HepG2 (cell line): ENCODE measurements at places on chromosomes 3 and 15. TPM values are rescaled to one million over a fixed set of nuclear protein-coding genes. Genes with fewer than 3 reads are reported as not detected.
A peak's percentile ranks its signal among the peaks of the same experiment; 100 is the strongest.

The MUSTN1 gene
- polyA plus RNA-seq: 0.60 and 0.84 TPM in 2 replicates

The ABI3BP gene
- not detected in 2 replicates for polyA plus RNA-seq

The MB21D2 gene
- 0.85 and 0.90 TPM in 2 replicates for polyA plus RNA-seq

The UCN2 gene
- 1.5 and 2.3 TPM in 2 replicates for polyA plus RNA-seq

The GPR176 gene
- polyA plus RNA-seq: 0.11 and 0.17 TPM in 2 replicates

The OR5K2 gene
- not detected in 2 replicates for polyA plus RNA-seq

GRCh38 chr3:14797731-14798130 is 21.0 kb upstream of the FGD5 start:
- no peak for DNase-seq

DNA sequence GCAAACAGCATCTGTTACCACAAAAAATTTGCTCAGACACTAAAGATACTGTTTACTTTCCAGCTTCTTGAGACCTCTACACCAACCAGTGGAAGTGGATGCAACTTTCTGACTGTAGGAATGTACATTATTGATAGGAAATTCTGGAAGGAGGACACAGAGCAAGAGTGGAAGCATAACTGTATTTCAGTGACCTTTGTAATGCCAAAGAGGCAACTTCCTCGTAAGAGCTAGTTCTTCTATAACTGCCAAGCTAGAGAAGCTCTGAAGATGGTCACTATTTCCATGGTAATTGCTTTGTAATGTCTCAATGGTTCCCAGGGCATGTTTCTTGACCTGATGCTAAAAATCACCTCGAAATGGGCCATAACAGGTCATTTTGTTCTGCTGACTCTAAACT is 96.3 kb upstream of the SLC2A2 start:
- DNase-seq: no peak

DNA sequence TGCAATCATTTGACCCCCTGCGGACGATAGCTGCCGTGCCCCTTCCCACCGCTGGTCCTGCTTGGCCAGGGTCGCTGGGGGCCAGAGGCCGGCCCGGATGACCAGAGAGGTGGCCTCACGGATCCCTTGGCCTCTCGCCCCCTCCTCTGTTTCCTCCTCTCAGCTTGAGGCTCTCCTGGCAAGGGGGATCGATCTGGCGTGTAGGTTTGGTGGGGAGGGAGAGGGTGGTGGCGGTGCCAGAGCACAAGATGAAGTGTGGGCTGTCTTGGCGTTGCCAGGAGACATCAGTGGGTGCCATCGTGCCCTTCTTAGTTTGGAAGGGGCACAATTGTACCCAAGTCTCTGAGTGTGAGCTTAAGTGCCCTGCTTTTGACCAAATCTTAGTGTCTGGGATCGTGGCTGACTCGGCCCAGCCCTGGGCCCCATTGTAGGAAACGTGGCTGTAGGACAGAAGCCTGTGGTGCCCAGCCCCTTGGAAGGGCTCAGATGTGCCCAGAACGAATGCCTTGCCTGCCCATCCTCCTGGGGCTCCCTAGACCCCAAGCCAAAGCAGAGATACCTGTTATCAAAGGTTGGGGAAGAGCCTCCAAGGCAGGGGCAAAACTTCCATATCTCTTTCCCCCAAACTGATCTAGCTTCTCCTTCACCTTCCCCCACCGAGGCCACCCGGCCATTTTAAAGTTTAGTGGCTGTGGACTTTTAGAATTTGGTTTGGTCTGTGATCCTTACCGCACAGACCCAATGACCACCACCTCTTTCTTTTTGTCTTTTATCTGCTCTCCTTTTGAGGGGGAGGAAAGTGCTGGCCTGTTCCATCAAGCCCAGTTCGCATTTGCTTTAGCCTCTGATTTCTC is 14.4 kb downstream of the NR2F2 start:
- DNase-seq: no peak

DNA sequence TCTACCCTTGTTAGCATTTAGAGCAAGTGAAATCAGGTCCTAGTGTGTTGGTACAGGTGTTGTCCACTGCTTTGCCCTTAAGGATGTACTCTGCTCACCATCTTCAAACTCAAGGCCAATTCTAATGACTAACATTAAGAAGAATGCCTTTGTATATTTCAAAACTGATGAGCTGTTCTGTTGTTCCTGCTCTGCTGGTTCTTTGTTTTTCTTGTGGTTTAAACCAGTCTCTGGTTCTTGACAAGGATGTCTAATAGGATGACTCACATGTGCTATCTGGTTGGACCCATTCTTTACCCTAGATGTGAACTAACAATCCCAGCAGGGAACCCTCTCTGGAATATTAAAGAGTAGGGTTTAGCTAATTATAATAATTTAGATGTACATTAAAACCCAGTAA is 17.3 kb downstream of the ABHD5 start:
- peak; percentile 43 for DNase-seq

DNA sequence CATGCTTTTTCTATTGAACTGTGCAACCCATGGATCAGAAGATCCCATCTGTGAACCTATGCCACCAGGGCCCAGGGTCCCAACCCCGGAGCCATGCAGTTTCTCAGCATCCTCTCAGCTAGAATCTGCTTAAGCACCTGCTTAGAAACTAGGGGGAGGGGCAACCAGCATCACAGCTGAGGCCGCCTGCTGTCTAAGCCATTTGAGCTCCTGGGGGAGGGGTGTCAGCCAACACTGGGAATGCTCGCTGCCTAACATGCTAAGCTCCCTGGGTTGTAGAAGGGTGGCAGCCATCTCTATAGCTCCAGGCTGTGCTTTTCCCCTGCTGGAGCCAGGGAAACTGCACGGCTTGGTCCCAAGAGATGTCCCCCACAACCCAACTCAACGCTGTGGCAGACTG is 322.8 kb downstream of the EDEM1 start:
- no peak for DNase-seq

GRCh38 chr3:5675319-5675718 is 487.8 kb downstream of the EDEM1 start:
- DNase-seq: no peak

- DNase-seq: no peak
These were observed 18.2 kb downstream of the DNAJB8 start for GRCh38 chr3:128448491-128448890.

DNA sequence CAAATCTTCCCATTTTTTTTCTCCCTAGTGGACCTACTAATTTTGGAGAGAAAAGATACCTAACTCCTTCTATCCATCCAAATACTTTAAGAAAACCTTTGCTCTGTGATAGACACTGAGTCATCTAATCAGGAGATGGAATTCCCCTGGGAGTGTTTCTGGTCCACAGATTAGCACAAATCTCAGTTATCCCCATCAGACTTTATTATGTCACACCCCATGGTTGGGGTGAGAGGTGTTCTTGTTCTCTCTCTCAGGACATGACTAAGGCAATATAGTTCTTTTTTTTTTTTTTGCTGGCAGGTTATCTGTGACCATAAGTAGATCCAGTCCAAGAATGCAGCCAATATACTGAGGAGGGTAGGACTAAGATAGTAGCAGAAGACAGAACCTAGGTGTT is 15.8 kb downstream of the SLC9A9 start:
- no peak for DNase-seq

GRCh38 chr3:126261037-126261436 is 80.7 kb upstream of the ALDH1L1 start:
- DNase-seq: peak; percentile 62

DNA sequence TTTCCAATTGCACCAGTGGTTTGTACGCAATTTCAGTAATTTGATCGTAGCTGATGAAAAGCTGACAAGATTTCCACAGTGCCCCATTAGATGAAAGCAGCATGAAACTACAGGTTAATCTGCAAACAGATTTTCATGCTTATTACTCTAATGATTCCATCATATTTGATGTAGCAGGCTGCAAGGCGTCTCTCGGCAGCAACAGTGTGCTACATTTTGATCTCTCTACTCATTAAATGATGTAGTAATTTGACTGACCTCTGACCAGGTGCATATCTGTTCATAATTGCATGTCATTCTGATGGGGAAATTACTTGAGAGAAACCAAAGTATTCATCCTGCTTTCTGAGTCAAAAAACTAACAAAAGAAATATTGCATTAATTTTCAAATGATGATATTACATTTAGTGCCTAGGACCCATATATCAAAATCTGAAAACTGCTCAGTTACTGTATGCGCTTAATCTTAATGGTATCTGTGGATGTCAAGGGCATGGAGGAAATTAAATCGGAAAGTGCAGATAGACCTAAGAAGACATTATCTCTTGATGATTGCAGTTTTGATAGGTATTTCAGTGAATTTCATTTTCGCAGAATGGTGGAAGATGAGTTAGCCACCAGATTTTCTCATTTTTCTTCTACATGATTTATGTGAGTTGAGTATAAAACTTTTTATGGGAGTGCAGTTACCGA is 198.5 kb downstream of the RSRC1 start:
- DNase-seq: no peak

GRCh38 chr3:72821161-72821781 is 27.0 kb downstream of the SHQ1 start:
- no peak for DNase-seq

GRCh38 chr15:22813844-22814243 is 24.6 kb upstream of the NIPA2 start:
- DNase-seq: no peak

DNA sequence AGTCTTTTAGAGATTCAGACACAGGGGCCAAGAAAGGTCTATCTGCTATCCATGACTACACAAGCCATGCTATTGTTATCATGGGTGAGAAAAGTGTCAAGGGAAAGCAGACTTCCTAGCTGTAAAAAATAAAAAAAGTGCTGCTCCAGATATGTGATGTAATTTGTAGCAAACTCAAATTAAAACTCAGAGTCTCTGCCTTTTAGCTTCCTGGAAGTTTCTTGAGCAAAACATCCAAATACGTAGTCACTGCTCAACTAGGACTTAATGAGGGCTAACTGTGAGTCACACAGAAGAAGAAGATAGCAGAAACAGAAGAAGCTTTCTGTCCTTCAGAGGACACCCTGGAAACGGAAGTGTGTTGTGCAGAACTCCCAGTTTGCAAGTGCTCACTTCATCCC is 393.4 kb upstream of the NR2F2 start:
- no peak for DNase-seq

DNA sequence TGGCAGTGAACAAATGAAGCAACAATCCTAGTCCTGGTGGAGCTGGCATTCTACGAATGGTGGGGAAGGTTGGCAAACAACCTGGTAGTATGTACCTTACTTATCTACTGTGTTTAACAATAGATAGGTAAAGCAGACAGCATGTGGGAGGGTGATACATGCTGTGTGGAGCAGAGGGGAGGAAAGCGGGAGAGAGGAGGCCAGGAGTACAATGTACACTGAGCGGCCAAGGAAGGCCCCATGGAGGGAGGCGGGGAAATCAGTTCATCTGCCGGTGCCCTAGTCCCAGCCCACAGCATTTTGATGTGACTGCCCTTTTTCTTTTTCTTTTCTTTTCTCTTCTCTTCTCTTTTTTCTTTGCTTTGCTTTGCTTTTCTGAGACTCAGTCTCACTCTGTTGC is 5.3 kb upstream of the RHCG start:
- no peak for DNase-seq

DNA sequence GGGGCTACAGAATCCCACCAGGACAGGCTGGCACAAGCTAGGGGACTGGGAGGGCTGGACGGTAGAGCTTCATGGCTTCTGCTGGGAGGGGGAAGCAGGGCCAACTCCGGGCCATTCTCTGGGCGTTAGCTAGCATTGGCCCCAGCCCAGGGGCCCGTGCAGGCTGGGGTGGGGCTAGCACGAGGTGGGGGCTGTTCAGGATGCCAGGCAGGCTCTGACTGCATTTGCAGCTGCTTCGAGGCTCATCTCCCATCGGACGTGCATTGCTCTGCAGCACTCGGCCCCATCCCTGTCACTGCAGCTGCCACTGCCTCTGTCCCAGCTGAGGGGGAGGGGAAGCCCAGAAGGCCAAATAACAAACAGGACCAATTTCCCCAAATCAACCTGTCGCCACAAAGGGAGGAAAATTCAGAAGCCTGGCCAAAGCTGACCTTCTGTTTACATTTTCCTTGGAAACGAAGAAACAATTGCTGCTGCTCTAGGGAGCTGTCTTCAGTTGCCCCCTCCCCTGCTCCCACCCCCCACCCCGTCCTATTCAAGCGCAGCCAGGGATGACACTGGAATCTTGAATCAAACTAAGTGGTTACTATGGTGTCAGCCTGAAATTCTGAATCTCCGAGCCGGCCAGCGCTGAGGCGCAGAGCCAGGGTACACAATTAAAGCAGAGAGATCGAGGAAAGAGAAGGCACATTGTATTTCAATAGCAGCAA is 138.8 kb upstream of the PRR20G start:
- no peak for DNase-seq

- no peak for DNase-seq
These were observed 16.9 kb downstream of the POPDC2 start for GRCh38 chr3:119643528-119643927.

GRCh38 chr15:29670998-29671981 is 151.0 kb downstream of the TJP1 start:
- peak; percentile 69 for DNase-seq

DNA sequence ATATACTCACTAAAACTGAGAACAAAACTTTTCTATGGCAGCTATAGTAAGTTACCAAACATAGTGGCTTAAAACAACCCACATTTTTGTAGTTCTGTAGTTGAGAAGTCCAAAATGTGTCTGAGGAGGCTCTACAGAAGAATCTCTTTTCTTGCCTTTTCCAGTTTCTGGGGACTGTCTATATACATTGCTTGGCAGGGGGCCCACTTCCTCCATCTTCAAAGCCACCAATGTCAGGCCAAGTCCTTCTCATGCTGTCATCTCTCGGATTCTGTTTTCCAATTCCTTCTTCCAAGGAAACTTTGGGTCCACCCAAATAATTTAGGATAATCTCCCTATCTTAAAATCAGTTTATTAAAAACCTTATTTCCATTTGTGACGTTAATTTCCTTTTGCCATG is 92.7 kb downstream of the DLG1 start:
- no peak for DNase-seq

DNA sequence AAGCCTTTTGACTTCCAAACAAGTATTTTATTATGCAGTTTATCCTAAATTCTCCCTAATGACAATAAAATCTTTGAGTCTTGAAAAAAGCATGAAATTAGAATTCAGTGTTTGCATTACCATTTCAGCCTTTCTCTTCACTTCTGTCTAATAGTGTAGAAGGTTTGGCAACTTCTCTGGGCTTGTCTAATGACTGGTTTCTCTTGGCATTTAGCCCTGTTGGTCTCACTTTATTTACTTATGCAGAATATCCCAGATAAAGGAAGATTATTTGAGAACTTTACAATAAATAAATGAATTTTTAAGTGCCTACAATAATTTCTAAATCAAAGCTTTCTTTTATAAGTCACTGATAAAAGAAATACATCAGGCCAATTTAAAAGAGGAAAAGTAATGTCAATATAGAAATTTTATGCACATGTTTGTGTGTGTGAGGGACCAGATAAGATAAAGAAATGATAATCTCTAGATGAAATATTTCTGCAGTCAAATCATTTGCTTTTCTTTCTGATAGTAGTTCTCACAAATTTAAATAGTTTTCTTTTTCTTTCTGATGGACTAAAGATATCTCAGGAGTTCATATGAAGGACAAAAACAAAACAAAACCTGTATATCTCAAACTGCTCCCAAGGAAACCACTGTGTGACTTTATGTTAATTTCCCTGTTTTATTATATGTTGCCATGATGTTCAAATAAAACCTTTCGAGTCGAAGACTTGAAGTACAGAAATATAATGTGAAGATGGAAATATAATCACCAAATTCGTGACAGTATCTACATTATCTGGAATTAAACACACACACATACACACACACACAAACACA is 533.1 kb upstream of the CBLB start:
- DNase-seq: no peak
